ENCODE measurements at places on chromosomes 2 and 18. TPM values are rescaled to one million over a fixed set of nuclear protein-coding genes. Genes with fewer than 3 reads are reported as not detected.

GRCh38 chr2:195538937-195539336 lies 118.1 kb upstream of the SLC39A10 start:
- H3K36me3 ChIP-seq: no peaks in the 10 kb centered on the region
- H3K27ac ChIP-seq: no peak overlapping the region
- no peak for DNase-seq
- H3K27me3 ChIP-seq: no peaks in the 10 kb centered on the region
- peaks cover 50% of the 10 kb centered on the region for H3K4me1 ChIP-seq

DNA sequence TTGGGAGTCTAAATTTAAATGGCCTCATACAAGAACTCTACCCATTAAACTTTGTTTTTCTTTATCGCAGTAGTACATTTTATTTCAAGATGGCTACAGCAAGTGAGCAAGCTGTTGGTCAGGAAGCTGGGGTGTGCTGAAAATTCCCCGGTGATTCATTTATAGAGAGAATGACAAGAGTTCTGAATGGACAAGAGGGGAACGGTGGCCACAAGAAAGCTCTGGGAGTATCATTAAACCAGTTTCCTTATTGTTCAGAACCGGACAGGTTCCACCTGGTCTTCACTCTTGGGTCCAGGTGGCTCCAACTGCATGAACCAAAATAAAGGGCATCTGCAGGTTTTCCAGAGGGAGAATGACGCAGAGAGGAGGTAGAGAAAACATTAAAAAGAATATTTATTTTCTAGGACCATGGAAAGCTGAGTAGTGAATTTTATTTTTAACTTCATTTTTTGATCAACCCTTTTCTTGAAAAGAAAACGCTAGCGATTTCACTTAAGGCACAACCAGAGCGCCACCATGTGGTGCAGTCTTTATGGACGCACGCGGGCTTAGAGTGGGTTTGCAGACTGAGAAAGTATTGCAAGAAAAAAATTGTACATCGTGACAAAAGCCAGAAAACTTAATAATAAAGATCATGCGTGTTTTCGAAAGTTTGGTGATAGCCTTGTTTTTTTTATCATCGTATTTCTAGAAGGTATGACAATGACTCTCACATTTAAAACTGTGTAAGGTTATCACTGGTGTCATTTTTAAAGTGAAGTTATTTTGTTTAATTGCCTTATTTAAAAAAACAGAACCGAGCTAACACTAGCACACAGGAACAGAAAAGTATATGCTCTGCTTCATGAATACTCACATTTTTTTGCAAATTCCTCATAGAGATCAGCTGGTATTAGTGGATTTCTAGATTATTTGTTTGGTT lies 97.9 kb upstream of the NOL4 start:
- DNase-seq: no peak
- H3K4me3 ChIP-seq: no peak overlapping the region

DNA sequence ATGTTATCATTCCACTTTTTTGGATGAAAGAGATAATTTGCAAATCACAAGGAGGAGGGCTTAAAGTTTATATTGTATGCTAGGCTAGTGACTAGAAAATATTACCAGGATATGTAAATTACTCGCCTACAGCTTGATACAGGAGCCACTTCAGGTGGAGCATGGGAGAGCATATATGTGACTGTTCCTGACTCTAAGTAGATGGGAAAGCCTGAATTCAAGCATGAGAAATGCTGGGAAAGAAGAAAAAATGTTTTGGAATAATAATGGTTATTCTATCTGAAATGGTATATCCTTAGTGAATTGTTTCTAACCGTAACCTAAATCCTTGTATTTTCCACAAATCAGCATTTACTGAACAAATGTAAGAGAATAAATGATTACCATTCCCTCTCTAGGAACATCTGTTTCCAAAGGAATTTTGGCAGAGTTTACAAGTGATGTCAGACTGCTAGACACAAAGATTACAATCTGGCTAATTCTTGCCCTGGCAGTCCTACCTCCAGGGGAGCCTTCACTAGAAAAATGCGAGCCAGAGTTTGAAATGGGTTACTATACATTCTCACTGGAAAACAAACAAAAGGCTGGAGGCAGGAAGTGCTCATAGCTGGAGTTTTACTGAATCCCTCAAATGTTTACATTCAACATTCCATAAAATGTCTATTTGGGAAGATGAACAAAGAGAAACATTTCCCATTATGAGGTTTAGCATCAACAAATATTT lies 129.4 kb upstream of the MAPRE2 start:
- H3K27me3 ChIP-seq: no peaks in the 10 kb centered on the region
- no peak for DNase-seq
- no peak overlapping the region for H3K27ac ChIP-seq
- no peaks in the 10 kb centered on the region for H3K4me1 ChIP-seq
- H3K4me3 ChIP-seq: no peak overlapping the region

The CFAP221 gene
- not detected for total RNA-seq

The ELOA2 gene
- not detected for total RNA-seq

The LRRC30 gene
- not detected for total RNA-seq

The USP34 gene
- total RNA-seq: 118 TPM

Measured in T-cell (primary cell).